ENCODE measurements at places on chromosomes 6 and 20. TPM values are rescaled to one million over a fixed set of nuclear protein-coding genes. Genes with fewer than 3 reads are reported as not detected.

Gene GJA10
- not detected for total RNA-seq

Gene PBOV1
- total RNA-seq, result not detected

DNA sequence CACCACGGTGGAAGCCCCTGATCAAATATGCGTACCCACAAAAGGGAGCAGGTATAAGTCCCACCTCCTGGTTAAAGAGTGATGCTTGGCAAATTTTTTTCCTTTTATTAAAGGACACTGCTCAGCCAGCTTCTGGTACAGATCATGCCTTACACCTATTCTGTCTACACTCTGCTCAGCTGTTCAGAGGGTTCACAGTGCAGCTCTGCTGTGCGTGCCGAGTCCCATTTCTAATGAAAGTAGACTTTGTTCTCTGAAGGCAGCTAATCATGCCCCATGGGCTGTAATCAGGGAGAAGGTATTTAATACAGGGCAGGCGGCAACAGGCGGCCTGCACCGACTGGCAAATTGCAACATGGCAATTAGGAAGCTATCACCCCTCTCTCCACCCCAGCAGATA, 16.3 kb downstream of the LRRC73 start:
- no peak for DNase-seq

Gene USP49
- 6.2 TPM for total RNA-seq

Gene C6orf132
- under 0.01 TPM for total RNA-seq

GRCh38 chr6:33304216-33304615, 5.5 kb upstream of the RGL2 start:
- DNase-seq, result no peak

GRCh38 chr6:2651961-2652360, 98.8 kb downstream of the MYLK4 start:
- DNase-seq, result no peak

Gene FOXA2
- total RNA-seq, result not detected
